ENCODE measurements at places on chromosomes 12 and 14.
A peak's percentile ranks its signal among the peaks of the same experiment; 100 is the strongest.

DNA sequence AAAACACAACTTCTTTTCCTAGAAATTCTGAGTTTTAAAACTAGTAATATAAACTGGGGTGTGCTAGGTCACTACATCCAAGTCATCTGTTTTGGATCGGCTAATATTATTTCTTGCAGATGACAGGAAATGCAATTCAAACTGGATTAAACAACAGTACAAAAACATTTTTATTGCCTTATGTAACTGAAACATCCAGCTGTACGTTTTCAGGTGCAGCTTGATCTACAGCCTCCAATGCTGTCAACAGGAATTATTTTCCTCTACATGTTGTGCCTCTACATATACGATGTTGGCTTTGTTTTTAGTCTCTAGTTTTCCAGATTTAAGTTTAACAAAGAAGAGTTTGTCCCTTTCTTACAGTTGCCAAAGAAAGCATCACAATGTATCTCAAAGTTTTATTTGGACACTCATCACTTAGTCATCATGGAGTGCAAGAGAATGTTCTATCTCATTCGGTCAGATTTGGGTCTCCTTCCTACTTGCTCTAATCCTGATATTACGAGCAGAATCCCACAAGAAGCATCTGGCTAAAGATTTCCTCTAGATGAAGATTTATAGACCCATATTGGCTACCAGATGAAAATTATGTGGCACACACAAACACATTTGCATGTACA, 326.7 kb downstream of the SLC6A15 start:
- no peak for DNase-seq

DNA sequence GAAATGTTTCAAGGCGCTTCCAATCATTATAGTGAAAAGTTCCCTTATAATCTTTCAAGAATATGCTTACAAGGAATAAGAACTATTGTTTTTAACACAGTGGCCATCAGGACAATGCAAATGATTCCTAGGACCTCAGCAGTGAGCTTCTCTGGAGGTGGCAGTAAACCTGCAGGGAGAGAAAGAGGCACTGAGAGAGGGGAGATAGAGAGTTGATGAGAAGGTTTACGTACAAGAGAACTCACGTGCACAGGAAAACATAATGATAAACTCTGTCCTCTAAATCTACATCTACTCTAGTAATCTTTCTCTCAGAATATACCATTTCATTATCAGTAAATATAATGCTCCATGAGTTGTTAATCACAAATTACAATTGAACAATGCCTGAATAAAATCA, 715 bp downstream of the KLRC4 start:
- DNase-seq = no peak

DNA sequence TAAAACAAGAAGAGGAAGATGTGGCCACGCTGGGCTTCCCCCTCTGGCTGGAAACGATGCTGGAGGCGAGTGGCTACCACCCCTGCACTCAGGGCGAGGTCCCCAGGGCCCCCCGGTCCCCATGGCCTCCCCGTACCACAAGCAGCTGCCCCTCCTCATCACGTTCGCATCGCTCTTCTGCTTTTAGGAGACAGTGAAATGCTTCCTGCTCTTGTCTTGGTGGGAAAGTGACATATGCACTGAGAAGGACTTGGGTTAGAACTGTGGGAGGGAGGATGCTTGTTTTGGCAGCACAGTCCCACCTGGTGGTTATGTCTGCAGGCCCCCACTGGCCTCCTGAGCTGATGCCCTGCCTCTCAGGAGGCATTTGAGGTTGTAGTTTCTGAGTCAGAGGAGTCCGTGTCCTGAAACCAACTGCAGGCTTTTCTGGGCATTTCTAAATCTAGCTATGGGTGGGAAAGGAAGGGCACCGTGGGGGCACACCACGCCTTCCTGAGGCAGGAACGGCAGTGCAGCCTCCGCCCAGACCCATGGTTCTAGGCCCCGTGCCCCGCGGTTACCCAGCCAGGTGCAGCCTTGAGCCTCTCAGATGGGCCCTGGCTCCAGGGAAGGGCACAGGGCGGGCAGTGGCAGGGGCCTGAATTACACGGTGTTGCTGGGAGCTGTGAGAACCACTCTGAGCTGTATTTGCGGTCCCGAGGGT, 139.3 kb downstream of the ADGRD1 start:
- peak; percentile 17 for DNase-seq

GRCh38 chr12:48022676-48023385, 18.6 kb upstream of the COL2A1 start:
- DNase-seq = no peak

DNA sequence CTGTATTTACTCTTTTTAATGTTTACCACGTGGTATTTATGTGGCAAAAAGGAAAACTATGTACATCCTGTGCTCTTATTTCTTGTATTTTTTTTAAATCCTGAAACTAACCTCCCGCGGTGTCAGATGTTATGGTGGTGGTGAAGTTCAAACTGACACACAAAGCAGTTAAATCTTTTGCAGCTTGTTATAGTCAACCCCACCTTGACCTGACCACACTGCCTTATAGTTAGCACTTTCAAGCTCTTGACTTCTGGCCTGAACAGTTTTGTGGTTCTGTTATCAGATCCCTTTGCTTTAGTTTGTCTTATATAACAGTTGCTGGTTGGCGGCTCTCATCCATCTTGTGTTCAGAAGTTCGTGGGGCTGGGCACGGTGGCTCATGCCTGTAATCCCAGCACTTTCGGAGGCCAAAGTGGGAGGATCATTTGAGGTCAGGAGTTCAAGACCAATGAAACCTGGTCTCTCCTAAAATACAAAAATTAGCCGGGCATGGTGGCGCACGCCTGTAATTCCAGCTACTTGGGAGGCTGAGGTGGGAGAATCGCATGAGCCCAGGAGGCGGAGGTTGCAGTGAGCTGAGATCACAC, 2.1 kb downstream of the UNG start:
- DNase-seq = no peak

- no peak for DNase-seq
Observed at GRCh38 chr12:33602515-33602914, 162.9 kb upstream of the SYT10 start.
